ENCODE measurements at places on chromosomes 5 and 9.

GRCh38 chr5:150243590-150243989 is 46.0 kb downstream of the CAMK2A start:
- no peak for DNase-seq

GRCh38 chr5:94313188-94313587 is 305.2 kb downstream of the KIAA0825 start:
- DNase-seq, result no peak

DNA sequence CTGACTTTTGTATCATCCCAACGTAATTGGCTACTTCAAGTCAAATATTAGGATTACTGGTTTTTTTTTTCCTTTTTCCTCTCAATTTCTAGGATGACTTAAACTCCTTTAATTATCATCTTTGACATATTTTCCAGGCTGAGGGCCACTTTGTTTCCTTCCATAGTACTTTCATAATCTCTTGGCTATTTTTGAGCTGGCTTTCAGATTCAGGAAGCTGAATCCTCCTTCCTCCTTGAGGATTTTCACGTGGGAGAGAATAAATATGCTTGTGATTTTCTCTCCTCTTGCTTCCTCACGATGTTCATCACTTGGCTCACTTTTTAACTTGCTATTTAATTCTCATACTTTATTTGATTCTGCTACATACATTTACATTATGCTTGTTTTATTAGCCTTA is 88.1 kb downstream of the ITGA1 start:
- no peak for DNase-seq

DNA sequence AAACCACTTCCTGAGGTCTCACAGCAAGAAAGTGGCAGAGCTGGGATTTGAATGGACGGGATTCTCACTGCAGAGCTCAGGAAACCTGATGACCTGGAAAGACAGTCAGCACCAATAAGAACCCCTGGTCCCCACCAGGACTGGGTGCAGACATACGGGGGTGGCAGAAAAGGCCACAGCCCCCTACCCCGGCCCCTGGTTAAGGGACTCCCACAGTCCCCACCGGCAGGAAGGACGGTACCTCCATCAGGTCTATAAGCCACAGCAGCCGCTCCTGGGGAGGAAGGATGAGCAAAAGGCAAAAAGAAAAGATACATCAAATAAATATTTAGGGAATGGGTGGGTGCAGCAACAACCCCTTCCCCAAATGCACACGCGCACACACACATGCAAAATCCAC is 32.0 kb upstream of the AKNA start:
- DNase-seq, result no peak

GRCh38 chr5:14732991-14733390 is 68.5 kb downstream of the OTULIN start:
- DNase-seq, result no peak

- DNase-seq, result no peak
These were observed 536.6 kb downstream of the RAB3C start for GRCh38 chr5:59119480-59119879.

GRCh38 chr9:88339317-88339716 is 48.9 kb upstream of the SPIN1 start:
- no peak for DNase-seq

DNA sequence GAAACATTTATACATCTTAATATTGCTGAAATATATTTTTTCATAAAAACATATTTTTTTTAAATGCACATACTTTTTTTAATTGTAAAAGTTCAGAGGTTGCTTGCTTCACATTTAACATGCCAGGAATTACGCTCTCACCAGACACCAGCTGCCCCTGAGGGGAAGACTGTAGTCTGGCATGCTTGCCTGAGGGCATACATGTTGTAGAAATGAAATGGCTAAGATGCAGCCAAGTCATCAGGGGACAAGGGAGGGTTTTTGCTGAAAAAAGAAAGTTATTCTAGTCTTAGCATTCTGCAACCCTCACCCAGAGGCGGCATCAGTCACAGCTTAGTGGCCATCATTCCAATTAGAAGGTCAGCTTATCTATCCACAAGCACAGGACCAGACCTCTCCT is 426.7 kb upstream of the FTMT start:
- no peak for DNase-seq

Data from stimulated activated CD8-positive, alpha-beta memory T cell treated with anti-CD3 and anti-CD28 coated beads, Interleukin-4, amount 100 ng/mL, for 4 hours (primary cell).